CD8-positive, alpha-beta memory T cell (primary cell): ENCODE measurements at places on chromosomes 7 and 10.
A peak's percentile ranks its signal among the peaks of the same experiment; 100 is the strongest.

- DNase-seq = no peak
Observed at GRCh38 chr10:75720157-75720556, 288.7 kb downstream of the LRMDA start.

GRCh38 chr7:30924624-30925023, 13.0 kb downstream of the AQP1 start:
- DNase-seq = no peak

GRCh38 chr7:22452142-22452959, 47.6 kb downstream of the STEAP1B start:
- no peak for DNase-seq

GRCh38 chr10:17453373-17454091, 863 bp downstream of the ST8SIA6 start:
- peak; percentile 22 for DNase-seq

- no peak for DNase-seq
Observed at GRCh38 chr7:20279979-20280378, 50.7 kb upstream of the ITGB8 start.
